ENCODE measurements at places on chromosomes 16 and 17.

DNA sequence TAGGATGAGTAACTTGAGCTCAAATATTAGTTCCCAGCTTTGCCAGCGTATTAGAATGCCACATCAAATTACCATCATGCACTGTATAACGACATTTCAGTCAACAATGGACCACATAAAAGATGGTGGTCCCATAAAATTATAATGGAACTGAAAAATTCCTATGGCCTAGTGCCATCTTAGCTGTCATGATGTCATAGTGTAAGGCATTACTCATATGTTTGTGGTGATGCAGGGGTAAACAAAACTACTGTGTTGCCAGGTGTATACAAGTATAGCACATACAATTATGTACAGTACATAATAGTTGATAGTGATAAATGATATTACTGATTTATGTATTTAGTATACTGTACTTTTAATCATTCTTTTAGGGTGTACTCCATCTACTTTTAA, 54.4 kb upstream of the NETO2 start:
- no peak for DNase-seq

DNA sequence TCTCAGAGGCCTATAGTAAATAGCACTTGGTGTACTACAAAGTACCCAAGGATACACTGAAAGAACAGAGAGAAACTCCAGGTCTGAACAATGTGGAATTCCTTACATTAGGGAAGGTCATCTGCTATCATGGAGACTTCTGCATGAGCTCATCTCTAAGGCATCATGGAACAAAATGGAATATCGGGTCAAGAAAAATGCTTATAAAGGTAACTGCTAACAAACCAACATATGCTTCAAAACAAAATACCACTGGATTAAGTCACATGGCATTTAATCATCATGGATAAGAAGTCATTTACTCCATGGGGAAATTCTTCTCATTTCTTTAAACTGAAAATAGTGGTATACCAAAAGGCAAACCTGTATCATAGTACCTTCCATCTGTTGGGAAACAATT, 34.2 kb downstream of the TXNDC11 start:
- DNase-seq: no peak

GRCh38 chr16:68291227-68291626, 19.5 kb downstream of the SLC7A6OS start:
- no peak for DNase-seq

DNA sequence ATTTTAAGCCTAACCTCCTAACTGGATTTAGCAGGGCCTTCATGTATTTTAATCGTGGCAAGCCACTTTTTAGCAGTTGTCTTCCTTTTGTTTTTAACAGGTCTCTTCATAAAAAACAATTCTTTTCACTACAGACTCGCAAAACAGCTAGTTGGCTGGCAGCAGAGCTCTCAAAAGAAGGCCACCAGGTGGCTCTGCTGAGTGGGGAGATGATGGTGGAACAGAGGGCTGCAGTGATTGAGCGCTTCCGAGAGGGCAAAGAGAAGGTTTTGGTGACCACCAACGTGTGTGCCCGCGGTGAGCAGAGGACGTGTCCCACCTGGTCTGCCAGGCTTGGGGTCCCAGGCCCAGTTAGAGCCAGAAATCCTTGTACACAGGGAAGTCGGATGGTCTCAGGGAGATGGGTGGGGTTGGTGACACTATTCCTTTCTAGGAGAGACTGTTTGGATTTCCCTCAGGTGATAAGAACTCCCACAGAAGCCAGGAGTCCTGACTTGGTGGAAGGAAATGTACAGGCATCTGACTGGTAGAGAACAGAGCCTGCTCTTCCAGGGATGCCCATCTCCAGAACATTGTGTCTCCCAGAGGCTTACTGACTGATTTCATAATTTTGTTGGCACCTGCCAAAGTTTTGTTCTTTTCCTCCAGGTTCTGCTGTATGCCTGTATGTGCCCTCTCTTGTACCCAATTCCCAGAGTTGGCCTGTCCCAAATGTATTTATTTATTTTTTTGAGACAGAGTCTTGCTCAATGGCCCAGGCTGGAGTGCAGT, 14.9 kb upstream of the DDX19A start:
- no peak for DNase-seq

DNA sequence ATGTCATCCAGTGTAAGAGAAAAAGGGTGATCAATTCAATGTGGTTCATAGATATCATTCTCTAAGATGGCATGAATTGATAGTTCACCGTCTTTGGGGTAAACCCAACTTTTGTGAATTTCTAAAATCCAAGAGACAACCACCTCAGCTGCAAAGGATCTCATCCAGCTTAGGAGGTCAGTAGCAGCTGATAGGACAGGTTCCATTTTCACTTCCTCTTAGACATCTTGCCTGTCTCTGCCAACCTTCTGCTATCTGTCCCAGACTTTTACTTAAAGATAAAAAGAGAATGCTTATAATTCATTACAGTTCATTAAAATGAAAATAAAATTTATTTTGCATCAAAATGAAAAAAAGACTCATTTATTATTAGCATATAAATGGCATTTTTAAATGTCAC, 468.2 kb downstream of the XYLT1 start:
- no peak for DNase-seq

GRCh38 chr16:26668026-26668425, 398.7 kb upstream of the C16orf82 start:
- no peak for DNase-seq

DNA sequence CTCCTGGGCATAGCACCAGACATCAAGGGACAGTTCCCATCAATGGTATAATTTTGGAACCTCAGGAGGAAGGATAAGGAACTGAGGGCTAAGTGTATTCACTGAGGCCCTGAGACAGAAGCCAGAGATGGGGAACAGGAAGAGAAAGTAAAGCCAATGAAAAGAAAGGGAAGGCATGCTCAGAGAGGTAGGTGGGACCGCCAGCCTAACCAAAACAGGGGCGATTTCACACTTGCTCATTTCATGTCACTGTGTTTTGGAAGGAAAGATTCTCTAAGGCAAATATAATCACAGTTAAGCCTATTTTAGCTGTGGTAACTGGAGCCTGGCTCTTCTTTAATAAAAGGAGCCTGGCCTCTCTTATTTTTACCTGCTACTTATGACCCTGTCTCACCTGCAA, 411.1 kb downstream of the CDH13 start:
- no peak for DNase-seq

GRCh38 chr16:56413381-56413780, 12.0 kb downstream of the AMFR start:
- DNase-seq: no peak

GRCh38 chr17:35373534-35373983, at the start of gene SLFN11:
Gene SLFN11 (minus strand): TSS chr17:35373621. CDS start chr17:35363807, 9,814 bp downstream.
- peak; percentile 83 for DNase-seq

DNA sequence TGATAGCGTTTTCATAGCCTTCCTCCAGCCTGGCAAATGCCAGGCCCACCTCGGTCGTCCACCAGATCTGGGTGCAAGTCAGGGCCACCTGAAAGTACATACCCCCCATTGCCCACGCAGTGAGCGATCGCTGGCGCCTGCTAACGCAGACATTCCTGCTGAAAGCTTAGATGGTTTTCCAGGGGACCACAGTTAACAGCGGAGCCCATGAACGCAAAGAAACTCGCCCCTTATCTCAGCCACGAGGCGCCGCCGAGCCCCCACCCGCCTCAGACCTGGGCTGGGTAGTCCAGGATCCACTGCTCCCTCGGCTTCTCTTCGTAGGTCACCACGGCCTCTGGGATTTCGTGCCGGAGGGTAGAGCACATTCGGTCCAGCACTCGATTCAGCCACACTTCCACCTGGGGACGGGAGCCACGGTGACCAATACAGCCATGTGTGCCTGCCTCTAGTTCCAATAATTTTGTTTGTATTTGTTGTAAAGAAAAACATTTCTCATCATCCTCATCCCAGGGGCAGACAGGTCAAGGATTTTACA, 74.5 kb downstream of the DNAH17 start:
- no peak for DNase-seq

GRCh38 chr16:31472709-31473203, 804 bp downstream of the TGFB1I1 start:
- DNase-seq: peak; percentile 31

DNA sequence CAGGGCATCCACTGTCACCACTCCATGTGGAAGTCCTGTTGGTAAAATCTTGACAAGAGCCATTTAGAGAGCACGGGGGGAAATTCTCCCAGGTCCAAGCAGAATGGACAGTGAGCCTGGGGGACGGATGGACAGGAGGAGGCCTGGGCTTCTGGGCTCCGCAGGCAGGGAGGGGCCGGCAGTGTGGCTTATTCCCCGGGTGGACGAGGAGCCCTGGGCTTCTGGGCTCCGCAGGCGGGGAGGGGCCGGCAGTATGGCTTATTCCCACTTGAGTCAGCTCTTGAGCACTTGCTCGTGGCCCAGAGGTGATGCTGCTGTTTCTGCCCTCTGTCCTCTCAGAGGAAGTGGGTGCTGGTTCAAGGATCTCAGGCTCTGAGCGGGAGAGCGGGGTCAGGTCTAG, 22.2 kb upstream of the RPL13 start:
- no peak for DNase-seq

- DNase-seq: no peak
Measured at GRCh38 chr17:19000531-19001325, 3.8 kb downstream of the FAM83G start.

DNA sequence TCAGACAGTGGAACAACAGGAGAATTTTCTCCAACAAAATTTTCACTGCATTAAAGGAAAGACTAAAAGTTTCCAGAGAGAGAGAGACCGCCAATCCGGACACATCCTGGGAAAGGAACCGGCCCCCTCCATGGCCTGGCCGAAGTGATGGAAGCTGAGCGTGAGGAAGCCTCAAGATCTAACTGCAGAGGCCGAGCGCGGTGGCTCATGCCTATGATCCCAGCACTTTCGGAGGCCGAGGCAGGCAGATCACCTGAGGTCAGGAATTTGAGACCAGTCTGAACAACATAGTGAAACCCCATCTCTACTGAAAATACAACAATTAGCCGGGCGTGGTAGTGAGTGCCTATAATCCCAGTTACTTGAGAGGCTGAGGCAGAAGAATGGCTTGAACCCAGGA, 3.9 kb downstream of the CTRB2 start:
- DNase-seq: no peak

DNA sequence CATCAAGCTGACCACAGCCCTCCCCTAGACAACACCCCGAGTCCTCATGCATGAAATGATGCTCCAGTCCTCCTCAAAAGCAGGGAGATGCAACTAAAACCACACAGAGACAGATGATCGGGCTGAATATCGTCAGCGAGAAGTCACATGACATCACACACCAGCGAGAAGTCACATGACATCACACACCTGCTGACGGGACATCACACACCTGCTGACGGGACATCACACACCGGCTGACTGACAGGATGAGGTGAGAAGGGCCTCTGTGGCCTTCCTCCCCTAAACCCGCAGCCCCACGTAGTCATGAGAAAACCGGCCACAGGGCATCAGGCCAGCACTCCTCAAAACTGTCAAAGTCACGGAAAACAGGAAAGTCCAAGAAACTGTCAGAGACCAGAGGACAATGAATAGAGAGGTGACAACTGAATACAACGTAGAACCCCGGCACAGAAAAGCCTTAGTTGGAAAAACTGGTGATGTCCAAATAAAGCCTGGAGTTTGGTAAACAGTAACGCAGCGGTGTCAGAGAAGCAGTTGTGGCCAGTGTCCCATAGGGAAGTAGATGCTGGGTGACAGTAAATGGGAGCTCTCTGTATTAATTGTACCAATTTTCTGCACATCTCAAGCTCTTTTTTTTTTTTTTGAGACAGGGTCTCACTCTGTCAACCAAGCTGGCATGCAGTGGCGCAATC, 14.3 kb downstream of the LITAF start:
- DNase-seq: peak; percentile 64

DNA sequence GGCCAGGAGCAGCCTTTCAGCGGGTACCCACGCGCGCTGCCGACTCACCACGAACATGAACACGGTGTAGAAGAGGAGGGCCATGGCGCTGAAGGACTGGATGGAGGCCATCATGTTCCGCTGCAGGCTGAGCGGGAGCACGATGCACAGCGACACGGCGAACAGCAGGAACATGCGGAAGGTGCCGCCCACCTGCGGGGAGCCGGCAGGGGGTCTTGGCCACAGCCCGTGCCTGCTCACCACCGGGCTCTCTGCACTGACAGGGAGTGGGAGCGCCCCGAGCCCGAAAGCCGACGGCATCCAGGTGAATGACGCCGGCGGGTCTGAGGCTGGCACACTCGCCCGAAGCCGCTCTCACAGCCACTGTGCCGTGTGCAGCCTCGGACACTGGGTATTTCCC, 13.0 kb downstream of the SLC38A10 start:
- no peak for DNase-seq

DNA sequence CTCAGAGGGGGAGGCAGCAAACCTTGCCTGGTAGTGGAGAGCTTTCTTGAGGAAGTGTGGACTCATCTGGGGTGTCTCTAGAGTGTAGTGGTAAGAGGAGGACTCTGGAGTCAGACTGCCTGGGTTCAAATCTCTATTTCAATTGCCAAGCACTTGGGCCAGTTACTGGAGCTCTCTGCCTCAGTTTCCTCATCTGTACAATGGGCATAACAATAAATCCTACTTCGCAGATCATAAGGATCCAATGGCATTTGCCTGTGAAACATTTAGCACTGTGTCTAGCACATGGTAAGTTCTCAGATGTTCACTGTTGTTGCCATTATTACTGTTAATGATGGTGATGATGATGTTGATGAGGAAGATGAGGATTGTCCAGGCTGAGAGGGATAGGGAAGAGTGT, 23.6 kb upstream of the WFDC1 start:
- no peak for DNase-seq

GRCh38 chr16:89155184-89155679, 16.3 kb upstream of the CDH15 start:
- DNase-seq: no peak

GRCh38 chr17:1989135-1989534, 36.0 kb downstream of the RTN4RL1 start:
- DNase-seq: no peak

DNA sequence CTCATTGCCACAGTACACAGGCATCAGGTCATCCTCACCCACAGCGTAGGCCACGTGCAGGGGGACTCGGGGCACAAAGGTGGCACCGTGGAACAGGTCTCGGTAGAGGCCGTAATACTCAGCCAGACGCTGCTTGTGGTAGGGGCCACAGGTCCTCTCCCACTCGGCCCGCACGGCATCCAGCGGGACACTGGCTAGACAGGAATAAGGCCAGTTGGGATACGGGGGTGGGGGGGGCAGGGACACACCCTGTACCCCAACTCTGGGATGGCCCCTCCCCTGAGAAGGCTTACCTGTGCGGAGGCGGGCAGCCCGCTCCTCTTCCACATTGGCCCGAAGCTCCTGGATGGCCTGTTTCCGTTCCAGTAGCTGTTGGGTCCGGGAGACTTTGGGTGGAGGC, 3.0 kb downstream of the MRPL38 start:
- no peak for DNase-seq

GRCh38 chr17:50514936-50515702, 6.9 kb downstream of the MYCBPAP start:
- DNase-seq: no peak

DNA sequence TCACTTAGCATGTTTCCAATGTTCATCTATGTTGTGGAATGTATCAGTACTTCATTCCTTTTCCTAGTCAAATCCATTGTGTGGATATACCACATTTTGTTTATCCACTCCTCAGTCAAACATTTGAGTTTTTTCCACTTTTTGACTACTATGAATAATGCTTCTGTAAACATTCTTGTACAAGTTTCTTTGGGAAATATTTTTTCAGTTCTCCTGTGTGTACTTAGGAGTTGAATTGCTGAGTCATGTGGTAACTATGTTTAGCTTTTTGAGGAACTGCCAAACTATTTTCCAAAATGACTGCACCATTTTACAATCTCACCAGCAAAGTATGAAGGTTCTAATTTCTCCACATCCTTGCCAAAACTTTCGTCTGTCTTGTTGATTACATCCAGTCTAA, 223.7 kb upstream of the AXIN2 start:
- DNase-seq: no peak

GRCh38 chr17:34582185-34582900, 3.0 kb downstream of the TMEM132E start:
- no peak for DNase-seq
